ENCODE measurements at places on chromosomes 7 and 10.

GRCh38 chr10:132299371-132300336, 8.1 kb downstream of the STK32C start:
- no peaks in the 10 kb centered on the region for H3K27me3 ChIP-seq
- no peak overlapping the region for H3K27ac ChIP-seq
- no peak overlapping the region for H3K4me3 ChIP-seq

DNA sequence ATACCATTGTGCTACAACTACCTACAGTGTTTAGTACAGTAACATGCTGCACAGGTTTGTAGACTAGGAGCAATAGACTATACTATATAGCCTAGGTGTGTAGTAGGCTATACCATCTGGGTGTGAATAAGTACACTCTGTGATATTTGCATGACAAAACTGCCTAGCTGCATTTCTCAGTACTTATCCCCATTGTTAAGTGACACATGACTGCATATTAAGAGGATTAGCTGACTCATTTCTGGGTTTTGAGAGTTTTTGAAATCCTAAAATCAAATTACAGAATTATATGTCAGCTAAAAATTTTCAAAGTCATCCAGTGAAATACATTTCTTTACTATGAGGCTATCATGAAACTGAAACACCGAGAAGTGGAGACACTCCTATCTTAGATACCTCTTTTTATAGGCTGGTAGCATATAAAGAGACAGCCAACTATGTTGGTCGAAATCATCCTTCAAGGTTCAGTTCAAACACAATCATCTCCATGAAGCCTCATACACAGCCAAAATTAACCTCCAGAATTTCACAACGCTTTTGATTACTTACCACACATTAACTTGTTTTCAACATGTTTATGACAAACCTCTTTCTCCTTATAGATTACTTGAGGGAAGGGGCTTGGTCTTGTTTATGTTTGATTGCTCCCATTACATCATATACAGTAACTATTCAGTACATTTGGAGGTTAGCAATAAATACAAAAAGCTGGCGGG, 89.8 kb upstream of the ANK3 start:
- H3K4me3 ChIP-seq, result no peak overlapping the region
- H3K27ac ChIP-seq, result no peak overlapping the region
- peaks cover 30% of the 10 kb centered on the region for H3K4me1 ChIP-seq

- no peak overlapping the region for H3K4me3 ChIP-seq
- H3K27ac ChIP-seq, result no peak overlapping the region
- H3K27me3 ChIP-seq, result no peaks in the 10 kb centered on the region
- no peaks in the 10 kb centered on the region for H3K4me1 ChIP-seq
Observed at GRCh38 chr10:117477961-117478670, 64.4 kb upstream of the EMX2 start.

DNA sequence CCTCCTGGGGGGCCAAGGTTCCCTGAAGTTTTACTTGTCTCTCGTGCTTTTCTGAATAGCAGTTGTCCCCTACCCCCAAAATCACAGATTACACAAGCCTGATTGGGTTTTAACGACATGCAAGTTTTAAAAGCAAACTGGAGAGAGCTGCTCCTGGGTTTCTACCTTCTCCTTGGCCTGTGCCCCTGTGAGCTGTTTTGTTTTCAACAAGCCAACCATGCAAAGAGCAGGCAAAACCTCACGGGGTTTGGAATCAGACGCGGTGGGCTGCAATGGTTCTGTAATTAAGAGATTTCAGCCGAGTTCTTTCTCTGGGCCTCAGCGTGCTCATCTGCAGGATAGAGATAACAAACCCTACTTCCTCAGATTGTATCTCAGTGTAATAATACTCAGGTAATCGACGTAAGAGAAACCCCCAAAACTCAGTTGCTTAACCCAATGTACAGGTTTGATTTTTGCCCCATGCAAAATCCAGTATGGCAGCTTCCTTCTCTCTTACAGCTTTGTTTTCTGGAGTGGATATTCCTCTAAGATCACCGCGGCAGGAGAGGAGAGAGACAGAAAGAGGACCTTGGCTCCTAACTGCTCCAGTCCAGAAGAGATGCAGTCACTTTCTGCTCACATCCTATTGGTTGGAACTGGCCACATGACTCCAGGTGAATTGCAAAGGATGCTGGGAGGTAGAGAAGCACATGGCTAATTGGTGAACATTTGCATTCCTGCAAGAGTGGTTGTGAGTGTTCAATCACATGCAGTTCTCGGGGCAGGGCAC, 42.0 kb downstream of the MYL10 start:
- H3K4me1 ChIP-seq, result no peaks in the 10 kb centered on the region
- H3K27me3 ChIP-seq, result no peaks in the 10 kb centered on the region
- H3K36me3 ChIP-seq, result no peaks in the 10 kb centered on the region

- no peaks in the 10 kb centered on the region for H3K27me3 ChIP-seq
- DNase-seq, result peak; percentile 32
- no peaks in the 10 kb centered on the region for H3K4me1 ChIP-seq
- H3K4me3 ChIP-seq, result no peak overlapping the region
Observed at GRCh38 chr10:6877336-6877721, 297.3 kb upstream of the PRKCQ start.

- no peak overlapping the region for H3K4me3 ChIP-seq
- no peaks in the 10 kb centered on the region for H3K4me1 ChIP-seq
- H3K27me3 ChIP-seq, result no peaks in the 10 kb centered on the region
- H3K36me3 ChIP-seq, result no peaks in the 10 kb centered on the region
Observed at GRCh38 chr10:77661100-77661499, 23.5 kb upstream of the KCNMA1 start.

DNA sequence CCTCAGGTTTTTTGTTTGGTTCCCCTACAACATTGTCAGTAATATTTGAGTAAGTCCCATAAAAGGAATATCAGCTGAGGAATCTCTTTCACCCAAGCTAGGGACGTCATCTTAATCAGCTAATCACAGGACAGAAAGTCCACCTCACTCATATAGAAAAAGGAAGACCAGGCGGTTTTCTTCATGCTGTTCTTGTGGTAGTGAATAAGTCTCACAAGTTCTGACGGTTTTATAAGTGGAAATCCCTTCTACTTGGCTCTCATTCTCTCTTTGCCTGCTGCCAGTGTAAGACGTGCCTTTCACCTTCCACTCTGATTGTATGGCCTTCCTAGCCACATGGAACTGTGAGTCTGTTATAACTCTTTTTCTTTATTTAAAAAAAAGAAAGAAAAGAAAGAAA, 308.1 kb upstream of the PFKP start:
- H3K27me3 ChIP-seq, result no peaks in the 10 kb centered on the region
- H3K4me3 ChIP-seq, result no peak overlapping the region
- no peak for DNase-seq
- H3K27ac ChIP-seq, result no peak overlapping the region
- H3K4me1 ChIP-seq, result no peaks in the 10 kb centered on the region

GRCh38 chr10:33370434-33370930, 36.0 kb upstream of the NRP1 start:
- DNase-seq, result no peak
- H3K4me1 ChIP-seq, result no peaks in the 10 kb centered on the region
- H3K27ac ChIP-seq, result no peak overlapping the region
- no peaks in the 10 kb centered on the region for H3K27me3 ChIP-seq

DNA sequence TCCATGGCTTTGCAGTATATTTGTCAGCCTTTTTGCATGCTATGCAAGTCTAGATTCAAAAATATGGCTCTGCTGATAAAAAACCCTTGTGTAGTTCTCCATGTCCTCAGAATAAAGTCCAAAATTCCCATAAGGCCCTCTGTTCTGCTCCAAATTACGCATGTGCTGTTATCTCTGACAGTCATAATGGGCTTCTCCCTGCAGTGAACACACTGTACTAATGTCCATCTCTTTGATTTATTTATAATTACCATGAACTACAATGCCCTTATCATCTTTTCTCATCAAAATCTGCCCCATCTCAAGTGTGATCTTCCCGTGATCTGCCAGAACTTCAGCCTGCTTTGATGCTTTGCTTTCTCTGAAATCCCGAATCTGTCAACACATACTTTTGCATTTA, 87.7 kb downstream of the TSPAN12 start:
- no peaks in the 10 kb centered on the region for H3K4me1 ChIP-seq
- H3K27ac ChIP-seq, result no peak overlapping the region
- DNase-seq, result no peak
- H3K4me3 ChIP-seq, result no peak overlapping the region
- no peaks in the 10 kb centered on the region for H3K27me3 ChIP-seq

DNA sequence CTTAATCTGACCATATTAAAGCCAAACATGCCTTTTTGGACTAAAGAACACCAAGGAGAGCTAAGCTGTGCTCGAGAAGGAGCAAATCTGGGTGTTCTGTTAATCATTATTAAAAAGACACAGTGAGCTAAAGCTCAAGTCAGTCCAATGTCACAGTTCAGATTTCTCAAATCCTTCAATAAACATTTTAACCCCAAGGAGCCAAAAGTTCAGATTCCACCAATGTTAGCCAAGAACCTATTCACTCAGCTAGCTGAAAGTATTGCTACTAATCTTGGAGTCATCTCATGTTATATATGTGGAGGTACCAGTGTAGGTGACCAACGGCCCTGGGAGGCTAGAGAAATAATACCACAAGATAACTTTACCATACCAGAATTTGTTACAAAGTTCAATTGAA, 14.5 kb upstream of the ZNF33B start:
- H3K36me3 ChIP-seq, result no peaks in the 10 kb centered on the region
- no peak overlapping the region for H3K27ac ChIP-seq
- DNase-seq, result no peak

GRCh38 chr7:97090761-97091353, 26.6 kb upstream of the SDHAF3 start:
- peaks cover 55% of the 10 kb centered on the region for H3K4me1 ChIP-seq
- H3K4me3 ChIP-seq, result no peak overlapping the region
- no peaks in the 10 kb centered on the region for H3K27me3 ChIP-seq
- H3K27ac ChIP-seq, result peak overlapping the region; percentile 29
- DNase-seq, result peak; percentile 76
- H3K36me3 ChIP-seq, result no peaks in the 10 kb centered on the region

DNA sequence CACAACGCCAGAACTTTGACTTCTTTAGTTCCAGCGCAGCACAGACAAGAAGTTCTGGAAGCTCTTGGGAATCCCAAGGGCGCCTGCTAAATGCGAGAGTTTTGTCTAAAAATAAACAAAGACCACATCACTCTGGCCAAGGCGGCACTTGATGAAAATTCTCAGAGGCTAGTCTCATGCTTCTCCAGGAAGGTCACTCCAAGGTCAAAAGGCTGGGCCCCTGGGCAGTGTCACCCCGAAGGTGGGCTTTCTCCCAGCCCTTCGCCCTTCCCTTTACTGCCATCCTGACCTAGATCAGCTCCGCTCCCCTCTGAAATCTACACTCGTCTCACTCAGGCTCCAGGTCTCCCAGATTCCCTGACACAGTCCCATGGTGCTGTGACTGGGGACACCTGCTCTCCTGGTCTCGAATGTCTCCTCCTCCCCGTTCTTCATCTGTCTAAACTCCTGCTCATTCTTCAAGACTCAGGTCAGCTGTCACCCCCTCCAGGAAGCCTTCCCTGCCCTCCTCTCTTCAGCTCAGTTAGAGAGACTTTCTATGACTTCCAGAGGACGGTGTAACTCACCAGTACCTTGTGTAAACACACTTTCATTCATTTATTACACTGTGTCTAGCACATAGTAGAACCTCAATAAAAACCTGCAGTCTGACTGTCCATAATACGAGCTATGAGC, 10.5 kb downstream of the FAM53B start:
- H3K27ac ChIP-seq, result no peak overlapping the region
- DNase-seq, result no peak
- H3K4me1 ChIP-seq, result 0 out of 2 replicates have a peak, but pooled peaks cover 2% of the 10 kb centered on the region
- H3K27me3 ChIP-seq, result no peaks in the 10 kb centered on the region

DNA sequence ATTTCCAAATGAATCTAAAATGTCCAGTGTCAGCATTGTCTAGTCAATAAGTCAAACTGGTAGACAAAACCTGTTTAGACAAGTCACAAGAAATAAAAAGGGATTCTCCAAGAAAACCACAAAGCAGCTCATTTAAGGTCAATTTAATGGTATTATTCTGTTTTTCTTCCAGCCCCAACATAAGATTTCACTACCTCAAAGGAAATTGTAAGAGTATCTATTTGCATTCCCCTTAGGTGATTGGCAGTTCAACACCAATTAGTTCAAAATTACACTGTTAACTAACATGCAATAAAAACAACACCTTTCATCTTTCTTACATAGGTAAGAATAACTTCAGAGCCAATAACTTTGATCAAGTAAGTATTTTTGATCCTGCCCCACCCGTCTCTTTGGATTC, 106.3 kb downstream of the RNF32 start:
- no peak overlapping the region for H3K27ac ChIP-seq
- H3K27me3 ChIP-seq, result no peaks in the 10 kb centered on the region
- no peak for DNase-seq
- no peak overlapping the region for H3K4me3 ChIP-seq
- peaks cover 4% of the 10 kb centered on the region for H3K4me1 ChIP-seq

DNA sequence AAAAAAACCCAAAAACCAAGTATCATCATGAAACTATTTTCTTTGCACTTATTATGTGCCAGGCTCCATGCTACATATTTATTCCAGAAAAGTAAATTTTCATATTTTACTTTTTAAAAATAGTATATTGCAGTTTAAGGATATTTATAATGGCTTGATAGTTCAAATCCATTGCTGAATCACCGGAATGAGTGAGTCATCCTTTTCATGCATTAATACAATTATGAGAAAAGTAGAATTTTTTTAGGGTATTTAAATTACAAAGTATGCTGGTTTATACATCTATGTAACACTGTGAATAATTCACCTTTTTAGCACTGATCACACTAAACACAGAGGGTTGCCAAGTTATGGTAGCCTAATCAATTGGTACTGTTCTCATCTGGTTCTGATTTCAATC, 54.3 kb downstream of the SLC16A9 start:
- no peak overlapping the region for H3K27ac ChIP-seq
- H3K36me3 ChIP-seq, result no peaks in the 10 kb centered on the region
- no peak for DNase-seq
- no peak overlapping the region for H3K4me3 ChIP-seq
- H3K27me3 ChIP-seq, result no peaks in the 10 kb centered on the region
- no peaks in the 10 kb centered on the region for H3K4me1 ChIP-seq

- no peak overlapping the region for H3K27ac ChIP-seq
- DNase-seq, result no peak
- H3K4me1 ChIP-seq, result no peaks in the 10 kb centered on the region
- H3K4me3 ChIP-seq, result no peak overlapping the region
- H3K36me3 ChIP-seq, result peaks cover 77% of the 10 kb centered on the region
- no peaks in the 10 kb centered on the region for H3K27me3 ChIP-seq
Observed at GRCh38 chr7:148807436-148807835, 76.7 kb downstream of the EZH2 start.

DNA sequence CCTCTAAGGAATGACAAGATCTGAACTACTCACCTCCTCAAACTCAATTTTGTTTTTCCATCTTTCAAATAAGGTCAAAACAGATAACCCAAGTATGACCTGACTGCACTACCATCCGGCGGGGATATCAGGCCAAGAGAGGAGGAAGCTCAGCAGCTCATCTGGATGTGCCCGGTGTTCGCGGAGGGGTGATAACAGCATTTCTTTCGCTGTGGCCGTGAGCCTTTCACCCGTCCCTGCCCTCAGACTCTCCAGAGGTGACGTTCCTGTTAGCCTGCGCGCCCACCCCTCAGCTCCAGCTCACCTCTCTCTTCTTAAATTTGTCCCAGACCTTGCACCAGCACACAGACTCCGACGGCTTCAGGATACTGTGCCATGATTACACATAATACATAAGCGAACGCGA, 526 bp downstream of the ZNF248 start:
- no peaks in the 10 kb centered on the region for H3K27me3 ChIP-seq
- no peak for DNase-seq
- peak overlapping the region; percentile 96 for H3K27ac ChIP-seq
- H3K4me3 ChIP-seq, result peak overlapping the region; percentile 99

Data from SJCRH30 (cell line).